Natural killer cell (primary cell): ENCODE measurements at places on chromosomes 6 and 20.
A peak's percentile ranks its signal among the peaks of the same experiment; 100 is the strongest.

- no peaks in the 10 kb centered on the region for H3K4me1 ChIP-seq
- DNase-seq, result no peak
- H3K27ac ChIP-seq, result no peak overlapping the region
- no peaks in the 10 kb centered on the region for H3K36me3 ChIP-seq
Observed at GRCh38 chr6:86756640-86757229, 180.6 kb upstream of the HTR1E start.

DNA sequence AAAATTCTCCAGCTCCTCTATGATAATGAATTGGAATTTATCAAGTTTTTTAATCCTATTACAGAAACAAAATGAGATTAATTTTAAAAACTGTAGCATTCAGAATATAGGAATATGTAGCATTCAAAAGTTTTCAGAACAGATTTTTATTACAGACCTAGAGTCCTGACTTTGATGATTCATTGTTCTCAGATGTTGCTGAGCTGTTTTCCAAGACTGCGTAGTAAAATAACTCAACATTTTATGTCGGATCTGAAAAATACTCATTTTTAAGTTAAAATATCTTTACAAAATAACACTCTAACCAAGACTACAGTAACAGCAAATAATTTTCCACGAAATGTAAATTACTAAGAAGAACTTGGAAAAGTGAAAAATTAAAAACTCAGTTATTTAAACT is 67.1 kb downstream of the SYCP2 start:
- no peak overlapping the region for H3K27ac ChIP-seq
- H3K4me3 ChIP-seq, result no peak overlapping the region
- no peaks in the 10 kb centered on the region for H3K36me3 ChIP-seq
- DNase-seq, result no peak
- no peaks in the 10 kb centered on the region for H3K27me3 ChIP-seq

GRCh38 chr20:34312544-34313217 is 9.5 kb upstream of the AHCY start:
- H3K4me3 ChIP-seq, result no peak overlapping the region
- peak; percentile 94 for DNase-seq
- H3K27ac ChIP-seq, result no peak overlapping the region
- H3K4me1 ChIP-seq, result peaks cover 22% of the 10 kb centered on the region

DNA sequence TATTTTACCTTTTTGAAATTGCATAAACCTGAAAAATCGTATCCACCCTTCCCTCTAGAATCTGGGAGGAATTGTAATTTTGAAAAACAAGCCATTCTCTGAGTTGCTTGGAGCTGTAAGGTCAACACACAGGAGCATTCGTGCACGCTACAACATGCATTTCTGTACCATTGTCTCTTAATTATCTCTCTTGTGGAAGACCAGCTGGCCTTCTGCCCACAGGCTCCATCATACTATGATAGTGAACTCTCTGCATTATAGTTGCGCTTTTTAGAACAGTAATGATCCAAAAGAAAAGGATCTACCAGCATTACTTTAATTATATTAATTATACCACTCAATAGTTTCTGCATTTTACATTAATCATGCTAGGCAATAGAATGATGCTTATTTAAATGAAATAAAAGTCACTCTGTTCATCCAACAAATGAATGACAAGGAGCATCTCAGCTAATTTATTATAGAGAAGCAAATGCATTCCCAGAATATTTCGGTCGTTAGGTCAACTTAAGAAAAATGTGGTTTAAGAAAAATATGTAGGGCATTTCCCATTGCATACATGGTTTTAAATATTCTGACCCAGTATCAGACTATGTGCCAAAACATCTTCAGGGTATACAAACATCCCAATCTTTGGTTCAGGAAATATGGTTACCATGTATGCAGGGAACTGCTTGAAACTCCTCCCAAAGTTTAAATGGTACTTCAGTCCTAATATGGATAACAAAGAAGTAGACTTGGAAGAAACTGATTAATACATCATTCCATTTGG is 263.5 kb downstream of the TFAP2A start:
- no peaks in the 10 kb centered on the region for H3K27me3 ChIP-seq
- H3K4me1 ChIP-seq, result no peaks in the 10 kb centered on the region
- H3K4me3 ChIP-seq, result no peak overlapping the region
- no peak overlapping the region for H3K27ac ChIP-seq

DNA sequence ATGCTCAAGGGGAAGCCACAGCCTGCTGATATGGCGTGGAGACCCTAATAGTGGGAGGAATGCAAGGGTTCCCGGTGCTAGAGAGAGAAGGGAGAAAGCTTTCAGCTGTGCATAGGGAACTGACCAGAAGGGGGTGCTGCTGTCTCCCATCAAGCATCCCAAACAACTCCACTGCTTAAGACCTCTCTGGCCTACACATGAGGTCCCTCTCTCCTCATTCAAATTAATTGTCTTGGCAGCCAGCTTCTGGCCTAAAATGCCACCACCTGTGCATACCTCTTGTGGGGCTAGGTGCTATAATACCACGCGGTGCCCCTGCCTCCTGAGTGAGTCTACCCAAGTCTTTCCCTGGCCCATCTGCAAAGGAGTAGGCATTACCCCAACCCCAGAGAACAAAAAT is 14.5 kb downstream of the ADISSP start:
- DNase-seq, result peak; percentile 53
- H3K4me1 ChIP-seq, result no peaks in the 10 kb centered on the region
- no peaks in the 10 kb centered on the region for H3K36me3 ChIP-seq
- H3K27ac ChIP-seq, result no peak overlapping the region
- no peaks in the 10 kb centered on the region for H3K27me3 ChIP-seq

DNA sequence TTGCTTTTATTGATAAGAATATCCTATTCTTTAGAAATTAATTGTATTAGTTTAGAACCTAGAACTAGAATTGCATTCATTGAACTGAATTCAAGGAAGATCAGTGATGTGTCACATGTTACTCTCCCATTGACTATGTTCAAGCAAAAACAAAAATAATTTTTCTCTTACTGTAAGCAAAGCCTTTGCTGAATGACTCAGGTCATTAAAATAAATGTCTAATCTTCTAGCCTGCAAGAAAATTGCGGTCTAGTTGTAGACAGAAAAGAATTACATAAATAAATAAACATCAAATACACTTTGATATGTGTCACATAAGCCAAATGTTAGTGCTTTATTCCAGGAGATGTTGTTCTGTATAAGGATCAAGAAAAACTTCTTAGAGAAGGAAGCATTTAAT is 387.9 kb downstream of the ADGRB3 start:
- no peak for DNase-seq
- no peaks in the 10 kb centered on the region for H3K4me1 ChIP-seq
- no peak overlapping the region for H3K27ac ChIP-seq
- no peaks in the 10 kb centered on the region for H3K27me3 ChIP-seq

DNA sequence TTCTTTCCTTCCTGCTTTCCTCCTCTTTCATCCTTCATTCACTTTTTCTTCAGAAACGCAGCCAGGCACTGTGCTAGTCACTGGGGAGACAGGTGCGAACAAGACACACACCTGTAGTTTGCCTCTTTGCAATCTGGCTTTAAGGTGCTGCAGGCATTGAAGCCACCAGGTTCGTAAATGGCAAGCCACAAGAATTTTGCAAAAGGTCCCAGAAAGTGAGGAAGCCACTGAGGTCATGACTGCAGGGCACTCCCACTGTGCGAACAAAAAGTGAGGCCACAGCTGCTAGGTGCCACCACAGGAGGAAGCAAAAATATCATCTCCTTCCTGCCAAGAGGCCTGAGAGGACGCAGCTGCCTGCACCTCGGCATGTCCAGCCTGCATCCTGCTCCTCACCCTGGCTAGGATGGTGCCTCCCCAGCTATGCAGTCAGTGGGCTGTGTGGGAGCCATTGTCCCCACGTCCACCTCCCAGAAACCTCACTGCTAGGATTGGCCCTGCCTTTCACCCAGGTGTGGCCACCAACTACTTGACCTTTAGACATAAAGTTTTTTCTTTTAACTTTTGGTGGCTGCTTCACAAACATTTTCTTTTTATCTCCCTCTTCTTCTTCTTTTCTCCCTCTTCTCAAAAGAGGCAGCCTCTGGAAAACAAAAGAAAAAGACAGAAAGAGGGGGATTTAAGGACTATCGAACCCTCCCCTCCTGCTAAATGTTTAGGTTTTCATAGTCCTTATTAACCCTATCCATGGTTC is 230.8 kb downstream of the BCAS1 start:
- no peak overlapping the region for H3K4me3 ChIP-seq
- H3K4me1 ChIP-seq, result peaks cover 84% of the 10 kb centered on the region
- DNase-seq, result peak; percentile 61
- peak overlapping the region; percentile 69 for H3K27ac ChIP-seq
- no peaks in the 10 kb centered on the region for H3K36me3 ChIP-seq
- no peaks in the 10 kb centered on the region for H3K27me3 ChIP-seq

DNA sequence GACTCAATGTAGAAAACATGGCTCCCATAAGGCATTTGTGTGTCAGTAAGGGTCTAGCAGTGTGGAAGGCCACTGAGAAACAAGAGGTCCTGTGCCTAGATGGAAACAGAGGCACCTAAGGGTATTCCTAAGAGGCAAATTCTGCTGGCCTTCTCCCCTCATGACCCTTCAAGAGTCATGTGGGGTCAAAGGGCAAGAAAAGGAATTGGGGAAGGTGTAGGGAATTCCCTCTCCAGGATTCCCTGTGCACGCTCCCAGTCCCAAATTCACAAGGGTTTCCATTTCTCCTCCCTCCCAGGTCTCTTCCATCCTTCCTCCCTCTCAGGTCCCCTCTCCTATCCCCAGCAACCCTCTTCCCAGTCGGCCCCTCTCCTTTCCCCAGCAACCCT is 568 bp downstream of the AGPAT1 start:
- peak overlapping the region; percentile 97 for H3K27ac ChIP-seq
- H3K4me3 ChIP-seq, result peak overlapping the region; percentile 75
- H3K36me3 ChIP-seq, result peaks cover 12% of the 10 kb centered on the region
- H3K27me3 ChIP-seq, result no peaks in the 10 kb centered on the region
- no peak for DNase-seq
- H3K4me1 ChIP-seq, result peaks cover 38% of the 10 kb centered on the region

GRCh38 chr6:12483712-12484111 is 193.6 kb downstream of the EDN1 start:
- no peaks in the 10 kb centered on the region for H3K27me3 ChIP-seq
- no peaks in the 10 kb centered on the region for H3K36me3 ChIP-seq
- no peak overlapping the region for H3K4me3 ChIP-seq
- DNase-seq, result no peak
- no peaks in the 10 kb centered on the region for H3K4me1 ChIP-seq

GRCh38 chr6:113870917-113871316 is 13.8 kb downstream of the MARCKS start:
- peaks cover 4% of the 10 kb centered on the region for H3K4me1 ChIP-seq
- H3K27me3 ChIP-seq, result peaks cover 3% of the 10 kb centered on the region
- H3K4me3 ChIP-seq, result no peak overlapping the region
- H3K36me3 ChIP-seq, result no peaks in the 10 kb centered on the region
- H3K27ac ChIP-seq, result no peak overlapping the region

GRCh38 chr6:149855040-149855654 is 9.0 kb downstream of the LRP11 start:
- no peaks in the 10 kb centered on the region for H3K27me3 ChIP-seq
- no peaks in the 10 kb centered on the region for H3K36me3 ChIP-seq
- DNase-seq, result no peak
- no peak overlapping the region for H3K27ac ChIP-seq

GRCh38 chr6:79466207-79466834 is 70.9 kb downstream of the LCA5 start:
- H3K4me1 ChIP-seq, result no peaks in the 10 kb centered on the region
- no peak for DNase-seq
- H3K27me3 ChIP-seq, result no peaks in the 10 kb centered on the region

DNA sequence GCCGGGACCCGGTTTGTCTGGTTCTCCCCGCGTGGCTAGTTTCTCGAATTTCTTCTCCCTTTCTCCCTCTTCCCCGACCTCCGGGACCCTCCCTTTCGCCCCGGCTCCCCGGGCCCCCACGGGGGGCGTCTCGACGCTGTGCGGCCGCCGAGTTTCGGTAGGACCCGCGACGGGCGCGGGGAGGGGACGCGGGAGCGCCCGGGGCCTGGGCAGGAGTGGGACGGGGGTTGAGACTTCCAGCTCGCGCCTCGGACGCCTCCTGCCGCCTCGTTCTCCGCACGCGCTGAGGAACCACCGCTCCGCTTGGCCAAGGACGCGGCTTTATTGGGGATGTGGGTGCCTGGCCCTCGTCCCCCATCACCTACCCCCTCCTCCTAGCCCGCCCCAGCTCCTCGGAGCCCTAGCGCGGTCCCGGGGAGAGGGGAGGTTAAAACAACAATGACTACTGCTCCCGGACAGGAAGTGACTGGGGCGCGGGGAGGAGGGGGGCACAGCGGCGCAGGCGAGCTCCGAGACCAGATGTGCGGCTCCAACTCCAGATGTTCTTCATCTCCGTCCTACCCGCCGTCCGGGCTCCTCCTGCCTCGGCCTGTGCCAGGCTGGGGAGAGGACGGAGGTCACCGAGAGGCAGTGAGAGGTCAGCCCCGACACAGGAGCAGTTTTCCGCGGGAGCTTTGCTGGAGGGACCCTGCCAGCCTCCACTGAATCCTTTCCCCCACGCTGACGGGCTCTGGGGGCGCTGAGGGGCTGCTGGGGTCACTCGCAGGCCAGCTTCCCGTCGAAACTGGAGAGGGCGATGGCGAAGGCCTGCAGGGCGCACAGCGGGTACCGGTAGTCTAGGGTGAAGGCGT is 917 bp upstream of the TEAD3 start:
- H3K4me1 ChIP-seq, result peaks cover 26% of the 10 kb centered on the region
- peaks cover 16% of the 10 kb centered on the region for H3K27me3 ChIP-seq
- DNase-seq, result peak; percentile 43
- no peak overlapping the region for H3K27ac ChIP-seq

DNA sequence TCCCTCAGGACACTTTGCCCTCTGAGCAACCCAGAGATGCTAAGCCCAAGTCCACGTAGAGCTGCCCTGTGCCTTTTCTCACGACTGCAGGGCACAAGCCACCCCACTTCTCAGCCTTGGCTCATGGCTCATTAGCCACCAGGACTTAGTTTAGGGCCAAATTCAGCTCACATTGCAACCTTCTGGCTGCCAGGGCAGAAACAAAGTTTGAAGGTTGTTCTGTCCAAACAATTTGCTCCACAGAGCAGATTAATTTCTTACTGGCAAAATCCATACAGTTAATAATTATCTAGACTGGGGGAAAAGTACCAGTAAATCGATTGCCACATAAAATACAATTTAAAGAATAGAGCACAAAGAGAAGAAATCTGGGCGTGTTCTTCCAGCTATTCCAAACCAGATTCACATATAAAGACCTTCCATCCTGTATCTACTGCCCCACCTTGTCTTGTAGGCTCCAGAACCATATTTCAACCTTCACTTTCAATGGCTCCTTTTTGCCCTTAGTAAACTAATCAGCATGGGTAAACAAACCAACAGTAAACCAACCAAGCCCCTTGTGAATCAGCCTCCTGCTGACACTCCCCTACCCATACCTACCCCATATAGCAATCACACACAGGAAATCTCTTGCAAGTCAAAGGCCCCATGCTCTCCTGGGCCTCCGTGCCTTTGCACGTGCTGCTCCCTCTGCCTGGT is 101.9 kb downstream of the QRSL1 start:
- DNase-seq, result no peak
- no peaks in the 10 kb centered on the region for H3K4me1 ChIP-seq
- H3K36me3 ChIP-seq, result no peaks in the 10 kb centered on the region

DNA sequence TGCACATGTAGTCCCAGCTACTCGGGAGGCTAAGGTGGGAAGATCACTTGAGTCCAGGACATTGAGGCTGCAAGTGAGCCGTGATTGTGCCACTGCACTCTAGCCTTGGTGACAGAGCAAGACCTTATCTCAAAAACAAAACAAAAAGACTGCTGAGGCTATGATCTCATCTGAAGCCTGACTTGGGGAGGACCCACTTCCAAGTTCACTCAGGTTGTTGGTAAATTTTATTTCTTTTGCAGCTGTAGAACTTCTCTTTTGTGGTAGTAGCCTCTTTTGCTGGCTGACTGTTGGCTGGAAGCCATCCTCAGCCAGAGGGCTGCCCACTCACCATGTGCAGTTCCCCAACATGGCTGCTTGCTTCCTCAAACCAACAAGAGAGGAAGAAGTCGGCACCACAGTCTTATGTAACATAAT is 36.8 kb upstream of the ME1 start:
- H3K36me3 ChIP-seq, result no peaks in the 10 kb centered on the region
- H3K4me3 ChIP-seq, result no peak overlapping the region
- no peak overlapping the region for H3K27ac ChIP-seq
- no peaks in the 10 kb centered on the region for H3K4me1 ChIP-seq
- H3K27me3 ChIP-seq, result no peaks in the 10 kb centered on the region
